Osteoblast (primary cell): ENCODE measurements at places on chromosomes 6 and 20. TPM values are rescaled to one million over a fixed set of nuclear protein-coding genes. Genes with fewer than 3 reads are reported as not detected.

The PTCHD4 gene
- 6.5 and 9.7 TPM in 2 replicates for total RNA-seq

The SLC2A10 gene
- 44.2 and 47.4 TPM in 2 replicates for total RNA-seq

The TPX2 gene
- 16.2 and 18.5 TPM in 2 replicates for total RNA-seq

The PRL gene
- under 0.01 TPM in 1 of 2 replicates, not detected in the other for total RNA-seq

The FRS3 gene
- 1.5 and 1.8 TPM in 2 replicates for total RNA-seq

DNA sequence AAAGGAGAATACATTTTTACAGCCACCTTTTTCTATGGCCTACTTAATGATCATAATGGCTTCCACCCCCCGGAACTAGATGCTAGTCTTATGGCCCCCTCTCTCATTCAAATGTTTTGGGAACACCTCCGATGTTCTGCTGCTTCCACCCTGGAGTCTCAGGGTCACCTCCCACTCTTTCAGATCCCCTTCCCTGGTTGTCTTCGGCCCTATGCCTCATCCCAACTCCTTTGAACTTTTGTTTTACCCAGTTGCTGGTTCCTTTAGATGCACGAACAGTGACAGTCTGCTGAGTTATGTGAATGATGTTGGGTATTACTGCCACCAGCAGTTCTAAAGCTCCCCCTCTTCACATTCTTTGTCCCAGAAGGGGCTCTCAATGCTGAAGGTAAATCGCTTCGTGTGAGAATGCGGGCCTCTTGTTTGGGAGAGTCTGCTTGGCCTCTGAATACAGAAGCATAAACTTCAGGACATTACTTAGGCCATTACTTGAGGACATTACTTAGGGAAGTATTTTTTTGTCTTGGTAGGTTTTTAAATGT lies 309.1 kb downstream of the SOX4 start:
- no peak for DNase-seq

DNA sequence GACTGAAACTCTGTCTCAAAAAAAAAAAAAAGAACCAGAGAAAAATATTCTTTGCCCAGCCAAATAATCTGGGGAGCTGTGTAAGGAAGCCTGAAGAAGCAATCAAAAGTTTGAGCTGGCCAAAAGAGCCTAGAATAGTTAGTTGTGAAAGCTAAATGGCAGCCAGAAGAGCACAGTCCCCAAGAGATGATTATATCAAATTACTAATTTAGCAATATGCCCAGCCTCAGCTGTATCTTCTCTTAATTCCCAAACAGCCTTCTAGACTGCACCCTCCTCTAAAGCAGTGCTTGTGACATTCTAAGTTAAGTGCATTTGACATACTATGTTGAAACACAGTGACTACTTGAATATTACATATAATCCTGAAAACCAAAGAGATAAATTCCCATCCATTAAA lies 38.9 kb downstream of the CDK19 start:
- DNase-seq, result no peak

DNA sequence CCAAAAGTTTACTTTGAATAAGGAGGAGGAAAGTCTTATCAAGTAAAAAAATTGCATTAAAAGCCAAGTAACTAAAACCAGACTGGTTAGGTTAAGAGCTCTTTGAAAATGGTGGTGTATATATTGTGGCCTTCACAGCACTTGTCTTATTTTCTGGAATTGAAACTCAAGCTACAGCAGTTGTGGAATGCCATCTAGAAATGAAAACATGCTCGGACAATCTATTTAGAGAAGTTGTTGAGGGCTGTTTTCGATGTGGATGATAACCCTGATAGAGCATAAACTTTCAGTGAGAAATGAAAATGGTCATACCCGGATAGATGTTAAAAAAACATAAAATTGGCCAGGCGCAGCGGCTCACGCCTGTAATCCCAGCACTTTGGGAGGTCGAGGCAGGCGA lies 47.0 kb downstream of the ARID1B start:
- DNase-seq, result no peak

DNA sequence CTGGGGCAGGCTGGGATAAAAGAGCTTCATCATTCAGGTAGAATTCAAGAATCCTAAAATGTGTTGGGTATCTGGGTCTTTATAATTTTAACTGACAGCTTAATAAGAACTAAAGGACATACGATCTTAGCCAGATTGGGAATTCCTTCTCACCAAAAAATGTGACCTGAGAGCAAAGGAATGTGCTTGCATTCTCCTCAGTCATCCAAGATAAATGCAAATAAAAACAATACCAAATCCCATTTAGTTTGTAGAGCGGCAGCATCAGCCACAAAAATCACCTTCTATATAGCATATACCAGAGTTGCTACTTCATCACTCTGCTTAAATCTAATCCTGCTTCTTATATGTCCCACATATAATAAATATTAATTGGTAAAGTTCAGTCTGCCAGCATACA lies 16.9 kb downstream of the USP49 start:
- DNase-seq, result no peak

DNA sequence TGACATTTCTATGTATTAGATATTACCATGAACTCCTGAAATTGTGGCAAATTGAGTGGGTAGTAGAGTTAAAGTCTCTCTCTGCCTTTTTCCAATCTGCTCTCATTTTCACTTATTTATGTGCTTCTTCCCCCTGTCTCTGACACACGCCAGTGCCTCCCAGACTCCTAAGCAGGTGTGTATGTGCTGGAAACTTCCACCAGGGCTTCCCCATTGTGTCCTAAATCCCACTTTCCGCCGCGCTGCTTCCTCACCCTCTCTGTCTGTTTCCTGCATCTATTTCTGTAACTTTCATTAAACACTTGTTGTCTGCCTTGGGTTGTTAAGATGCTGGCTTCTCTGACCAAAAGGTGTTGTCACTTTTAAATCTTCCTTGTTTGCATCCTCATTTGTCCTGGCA lies 97.6 kb upstream of the HDGFL1 start:
- no peak for DNase-seq

DNA sequence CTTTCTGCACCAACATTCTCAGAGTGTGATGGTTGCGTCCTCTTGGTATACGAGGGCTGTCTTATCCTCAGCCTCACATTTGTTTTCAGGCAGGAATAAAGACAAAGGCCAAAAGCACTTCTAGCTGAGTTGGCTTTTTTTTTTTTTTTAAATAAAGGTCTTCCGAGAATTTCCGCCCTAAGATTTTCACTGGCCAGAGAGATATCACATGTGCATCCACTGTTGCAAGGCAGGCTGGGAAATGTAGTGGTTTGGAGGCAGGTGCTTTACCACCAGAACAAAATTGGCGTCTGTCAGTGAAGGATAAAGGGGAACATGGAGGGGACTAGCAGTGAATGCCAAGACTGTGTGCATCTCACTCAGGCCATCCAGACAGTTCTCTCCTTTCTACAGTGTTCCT lies 334.9 kb upstream of the SOX4 start:
- no peak for DNase-seq

DNA sequence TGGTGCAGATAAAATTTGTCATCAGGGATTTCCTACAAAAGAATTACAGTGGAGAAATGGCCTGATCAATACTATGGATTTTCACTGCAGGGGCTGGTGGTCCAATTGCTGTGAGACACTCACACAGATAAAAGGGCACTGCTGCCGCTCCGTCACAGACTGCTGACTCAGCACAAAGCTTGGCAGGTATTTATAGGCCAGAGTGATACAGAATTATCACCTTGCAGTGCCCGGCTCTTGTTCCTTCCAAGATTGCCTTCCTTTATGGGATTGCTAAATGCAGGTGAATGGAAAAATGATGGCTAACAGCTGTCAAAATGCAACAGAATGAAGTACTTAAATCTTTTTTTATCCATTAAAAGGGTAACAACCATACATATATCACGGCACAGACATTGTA lies 247.8 kb upstream of the ZFP64 start:
- no peak for DNase-seq

DNA sequence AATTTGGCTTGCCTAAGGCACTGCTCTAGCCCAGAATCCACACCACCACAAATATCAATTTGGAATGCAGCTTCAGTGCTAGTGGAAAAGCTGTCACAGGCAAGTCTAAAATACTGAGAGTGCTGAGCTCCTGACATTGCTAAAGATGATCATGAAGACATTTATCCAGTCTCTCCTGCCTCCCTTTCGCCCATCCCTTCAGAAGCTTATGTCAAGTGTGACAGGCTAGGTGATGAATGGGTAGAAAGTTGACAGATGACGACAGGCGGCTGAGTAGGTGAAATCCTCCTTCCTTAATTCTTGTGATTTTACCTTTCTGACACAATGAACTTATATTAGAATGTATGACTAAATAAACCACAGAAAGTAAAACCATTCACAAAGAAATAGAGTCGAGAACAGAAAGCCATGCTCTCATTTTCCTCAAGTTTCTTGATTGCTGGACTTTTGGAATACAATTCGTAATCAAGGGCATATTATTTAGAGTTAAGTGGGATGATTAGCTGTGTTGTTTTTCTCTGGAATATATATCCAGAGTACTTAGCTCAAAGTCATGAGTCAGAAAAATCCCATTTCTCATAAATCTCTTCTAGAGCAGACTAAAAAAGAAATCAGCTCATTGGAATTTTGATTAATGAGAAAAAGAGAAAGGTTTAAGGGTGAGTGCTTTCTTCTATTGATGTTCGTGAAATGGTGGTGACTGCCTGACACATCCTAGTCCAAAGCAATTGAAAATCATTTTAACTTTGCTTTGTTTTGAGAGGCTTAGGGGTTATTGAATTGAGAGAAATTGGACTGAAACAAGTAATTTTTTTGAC lies 1228.2 kb upstream of the CITED2 start:
- DNase-seq, result no peak
